Right lobe of liver (tissue), 6 donors: ENCODE measurements at places on chromosomes 2 and 18.

DNA sequence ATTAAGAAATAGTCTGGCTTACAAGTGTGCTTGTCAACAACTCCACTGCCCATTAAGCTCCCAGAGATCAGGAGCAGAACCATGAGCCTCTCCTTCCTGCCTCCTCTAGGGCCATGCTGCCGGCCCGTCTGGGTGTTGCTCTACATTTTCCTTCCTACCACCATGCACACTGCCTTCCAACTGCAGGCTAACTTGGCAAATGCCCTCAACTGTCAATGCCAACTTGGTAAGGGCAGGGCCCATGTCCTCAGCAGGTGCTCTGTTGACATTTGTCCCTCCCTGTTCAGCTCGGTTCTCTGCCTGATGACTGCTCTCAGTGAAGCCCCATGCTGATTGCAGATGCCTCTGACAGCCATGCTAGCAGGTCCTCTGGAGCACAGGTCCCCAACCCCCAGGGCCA, 345.2 kb downstream of the ALK start:
- DNase-seq: no peak

DNA sequence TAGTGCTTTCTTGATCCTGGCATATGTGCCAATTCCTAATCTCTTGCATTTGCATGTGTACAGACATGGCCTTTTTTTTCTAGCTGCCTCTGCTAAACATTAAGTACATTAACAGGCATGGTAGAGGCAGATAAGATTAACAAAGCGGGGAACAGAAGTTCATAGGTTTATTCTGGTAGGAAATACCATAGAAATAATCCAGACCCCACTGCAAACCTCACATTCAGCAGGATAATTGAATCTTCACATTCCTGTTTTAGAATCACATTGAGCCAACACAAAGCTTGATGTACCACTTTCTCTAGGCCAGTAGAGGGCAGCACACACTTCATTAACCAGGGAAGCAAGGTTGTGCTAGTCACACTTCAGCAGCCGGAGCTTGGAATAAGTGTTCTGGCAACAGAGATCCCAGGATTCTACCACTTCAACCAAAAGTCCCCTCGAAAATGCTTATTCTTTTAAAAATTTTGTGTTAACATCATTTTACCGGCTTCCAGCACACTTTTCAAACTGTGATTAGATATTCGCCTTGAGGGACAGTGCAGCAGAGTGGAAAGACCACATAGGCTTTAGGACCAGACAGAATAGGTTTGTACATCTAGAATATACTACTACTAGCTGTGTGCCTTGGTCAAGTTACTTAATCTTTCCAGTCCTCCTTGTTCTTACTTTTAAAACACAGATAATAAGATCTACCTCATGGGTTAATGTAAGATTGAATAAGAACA, 420.2 kb upstream of the CHST9 start:
- DNase-seq: peak; percentile 35

DNA sequence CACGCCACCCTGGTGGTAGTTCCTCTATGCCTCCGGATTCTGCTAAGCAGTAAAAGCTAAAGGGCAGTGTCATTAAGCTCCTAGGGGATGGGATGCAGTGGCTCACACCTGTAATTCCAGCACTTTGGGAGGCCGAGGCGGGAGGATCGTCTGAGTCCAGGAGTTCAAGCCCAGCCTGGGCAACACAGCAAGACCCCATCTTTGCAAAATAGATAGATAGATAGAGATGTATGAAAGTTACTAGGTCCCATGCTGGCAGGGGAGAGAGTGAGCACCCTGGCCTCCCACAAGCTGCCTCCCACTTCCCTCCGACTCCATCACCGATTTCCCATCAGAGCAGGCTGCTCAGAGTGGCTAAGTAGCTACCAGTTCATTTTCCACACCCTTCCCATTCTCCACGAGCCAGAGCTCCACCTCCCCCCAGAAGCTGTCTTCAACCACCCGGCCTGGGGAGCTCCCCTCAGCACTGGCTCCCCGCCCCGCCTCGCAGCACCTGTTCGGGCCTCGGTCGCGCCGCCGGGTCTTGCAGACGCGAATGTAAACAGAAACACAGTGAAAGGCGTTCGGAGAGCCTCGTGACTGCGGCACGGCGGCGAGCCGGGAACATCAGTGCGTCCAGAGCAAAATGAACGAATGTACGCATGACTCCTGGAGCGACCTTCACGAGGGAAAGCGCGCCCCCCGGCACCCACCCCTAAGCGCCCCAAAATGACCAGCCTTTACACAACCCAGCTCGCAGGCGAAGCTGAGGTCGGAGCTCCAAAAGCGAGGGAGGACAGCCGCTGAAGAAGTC, 598 bp upstream of the CEP68 start:
- DNase-seq: no peak

- no peak for DNase-seq
Measured at GRCh38 chr2:194883711-194884110, 773.3 kb upstream of the SLC39A10 start.
